ENCODE measurements at places on chromosomes 3 and 15.

DNA sequence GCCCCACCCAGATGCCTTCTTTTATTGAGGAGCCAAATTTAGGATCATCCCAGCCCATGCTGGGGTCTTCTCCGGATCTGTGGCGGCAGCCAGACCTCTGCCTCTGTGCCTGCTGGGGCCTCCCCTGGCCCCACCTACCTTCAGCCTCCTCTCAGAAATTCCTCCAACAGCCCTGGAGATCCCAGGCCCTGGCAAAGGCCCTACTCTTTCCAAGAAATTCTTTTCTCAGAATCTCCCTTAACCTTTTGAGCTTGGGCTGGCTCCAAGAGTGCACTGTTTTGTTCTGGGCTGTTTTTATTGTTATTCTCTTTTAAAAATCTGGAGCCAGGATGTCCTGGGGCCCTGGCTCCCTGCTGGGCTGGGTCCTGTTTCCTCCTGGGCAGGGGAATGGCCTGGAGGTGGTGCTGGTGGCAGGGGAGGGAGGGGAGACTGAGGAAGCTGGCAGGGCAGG is 57.8 kb downstream of the GRIP2 start:
- DNase-seq = no peak

DNA sequence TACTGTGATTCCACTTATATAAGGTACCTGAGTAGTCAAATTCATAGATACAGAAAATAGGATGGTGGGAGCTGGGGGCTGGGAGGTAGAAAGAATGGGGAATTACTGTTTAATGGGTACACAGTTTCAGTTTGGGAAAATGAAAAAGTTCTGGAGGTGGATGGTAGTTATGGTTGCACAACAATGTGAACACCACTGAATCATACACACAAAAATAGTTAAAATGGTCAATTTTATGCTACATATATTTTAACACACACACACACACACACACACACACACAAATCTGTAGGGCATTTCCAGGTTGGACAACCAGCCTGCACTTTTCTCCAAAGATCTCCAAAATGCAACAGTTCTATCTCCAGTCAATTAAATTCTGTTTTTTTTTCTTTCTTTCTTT is 1.4 kb downstream of the CCDC32 start:
- DNase-seq = no peak

- DNase-seq = peak; percentile 14
Observed at GRCh38 chr3:35648347-35648746, 9.0 kb downstream of the ARPP21 start.

- DNase-seq = no peak
Observed at GRCh38 chr3:52842424-52842823, 7.6 kb upstream of the MUSTN1 start.

DNA sequence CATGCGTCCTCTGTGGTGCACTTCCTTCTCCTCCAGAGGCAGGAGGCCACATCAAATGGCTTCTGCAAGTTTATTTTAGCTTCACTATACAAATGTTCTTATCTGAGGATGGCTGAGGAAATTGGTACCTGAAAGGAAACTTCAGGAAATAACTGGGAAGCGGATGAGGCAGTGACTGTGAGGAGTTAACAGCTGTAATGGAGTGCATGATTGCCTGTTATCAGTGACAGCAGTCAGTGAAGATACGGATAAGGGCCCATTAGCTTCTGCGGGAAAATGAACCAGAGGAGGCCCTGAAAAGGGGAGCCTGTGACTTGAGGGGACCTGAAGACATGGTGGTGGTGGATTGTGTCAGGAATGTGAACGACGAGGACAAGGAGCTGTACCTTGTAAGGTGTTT is 51.8 kb downstream of the SPATA16 start:
- no peak for DNase-seq

- peak; percentile 37 for DNase-seq
Observed at GRCh38 chr3:172915911-172916514, 165.5 kb downstream of the ECT2 start.

GRCh38 chr3:9247361-9247940 is 2.0 kb downstream of the SRGAP3 start:
- DNase-seq = no peak

DNA sequence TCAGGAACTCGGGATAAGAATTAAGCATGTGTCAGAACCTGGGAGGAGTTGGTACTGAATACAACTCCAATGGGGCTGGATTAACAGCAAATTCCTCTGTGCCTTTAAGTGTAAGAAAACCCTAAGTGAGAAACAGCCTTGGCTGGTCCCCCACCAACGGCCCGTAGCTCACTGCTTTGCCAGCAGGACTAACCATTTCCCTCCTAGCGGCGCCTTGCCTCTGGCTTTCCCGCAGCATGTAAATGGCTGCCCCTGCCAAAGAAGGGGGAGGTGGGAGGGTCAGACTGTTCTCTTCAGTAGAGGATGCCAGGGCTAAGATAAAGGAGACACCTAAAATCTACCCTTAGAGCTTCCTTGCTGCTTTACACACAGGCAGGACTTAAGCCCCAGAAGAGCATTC is 51.0 kb upstream of the SH3GL3 start:
- DNase-seq = no peak

- DNase-seq = no peak
Observed at GRCh38 chr15:42332331-42332730, 27.0 kb upstream of the CAPN3 start.

- DNase-seq = no peak
Observed at GRCh38 chr3:107740992-107741896, 218.5 kb downstream of the BBX start.

DNA sequence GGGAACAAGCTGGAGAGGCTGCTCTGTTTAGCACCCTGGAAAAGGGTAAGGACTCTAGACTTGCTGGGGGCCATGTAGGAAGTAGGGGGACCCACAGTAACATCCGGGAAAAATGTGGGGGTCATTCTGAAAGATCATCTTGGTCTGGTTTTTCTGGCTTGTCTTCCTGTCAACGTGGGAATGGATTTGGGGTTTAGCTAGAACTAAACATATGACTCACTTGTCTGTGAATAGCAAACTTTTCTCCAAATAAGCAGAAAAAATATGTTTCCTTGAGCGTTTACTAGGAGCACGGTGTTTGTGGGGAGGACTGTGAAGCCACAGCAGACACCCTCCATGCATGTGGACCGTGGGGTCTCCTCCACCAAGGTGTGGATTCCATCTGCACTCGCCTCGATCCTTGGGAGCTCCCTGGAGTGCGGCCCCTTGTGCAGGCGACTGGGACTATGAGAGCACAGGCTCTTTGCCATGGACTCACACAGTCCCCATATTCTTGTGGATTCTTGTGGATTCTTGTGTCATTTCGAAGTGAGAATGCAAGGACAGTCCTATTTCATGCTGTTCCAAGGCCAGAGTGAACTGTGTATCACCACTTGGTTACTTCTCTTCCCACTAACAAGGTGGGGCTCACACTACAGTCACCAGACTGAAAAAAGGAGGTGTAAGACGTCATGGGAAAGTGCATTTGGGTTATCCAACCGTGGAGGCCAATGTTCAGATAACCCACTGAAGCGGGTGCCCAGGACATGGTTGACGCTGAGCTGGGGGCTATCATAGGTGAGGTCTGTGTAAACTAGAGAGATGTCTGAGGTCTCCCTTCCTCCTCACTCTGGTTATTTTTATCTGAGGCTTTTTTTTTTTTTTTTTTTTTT is 25.5 kb downstream of the PGPEP1L start:
- DNase-seq = no peak

DNA sequence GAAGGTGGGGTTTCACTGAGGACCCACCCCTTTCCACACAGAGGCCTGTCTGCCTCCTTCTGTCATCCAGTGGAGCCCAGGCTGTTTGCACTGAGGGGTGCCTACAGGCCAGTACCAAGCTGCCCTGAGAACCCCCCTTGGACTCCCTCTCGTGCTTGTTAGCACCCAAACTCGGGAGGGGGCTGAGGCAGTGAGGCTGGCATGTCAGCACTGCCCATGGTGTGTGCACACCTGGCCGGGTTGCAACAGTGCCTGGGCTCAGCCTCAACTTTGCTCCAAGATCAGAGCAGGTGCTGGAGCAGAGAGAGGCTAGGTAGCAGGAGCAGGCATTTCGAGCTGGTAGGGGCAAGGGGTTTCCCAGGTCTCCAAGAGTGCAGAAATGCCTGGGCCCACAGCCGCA is 90.0 kb downstream of the PIK3R4 start:
- DNase-seq = no peak

DNA sequence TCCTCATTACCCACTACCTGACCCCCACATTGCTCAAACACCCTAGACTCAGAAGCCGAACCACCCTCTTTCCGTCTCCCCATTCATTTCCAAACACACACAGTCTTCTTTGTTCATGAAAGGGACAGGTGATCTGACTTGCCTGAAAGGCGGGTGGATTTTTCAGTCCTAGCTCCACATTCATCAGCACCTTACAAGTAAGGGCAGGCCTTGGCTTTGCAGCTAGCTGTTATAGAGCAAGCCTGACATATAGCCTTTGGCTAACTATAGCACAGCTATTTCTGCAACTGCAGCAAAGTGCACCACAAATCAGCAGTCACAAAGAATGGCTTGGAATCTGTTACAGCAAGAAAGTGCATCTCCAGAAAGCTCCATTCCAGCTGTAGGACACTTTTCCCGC is 139.8 kb downstream of the XXYLT1 start:
- DNase-seq = no peak

DNA sequence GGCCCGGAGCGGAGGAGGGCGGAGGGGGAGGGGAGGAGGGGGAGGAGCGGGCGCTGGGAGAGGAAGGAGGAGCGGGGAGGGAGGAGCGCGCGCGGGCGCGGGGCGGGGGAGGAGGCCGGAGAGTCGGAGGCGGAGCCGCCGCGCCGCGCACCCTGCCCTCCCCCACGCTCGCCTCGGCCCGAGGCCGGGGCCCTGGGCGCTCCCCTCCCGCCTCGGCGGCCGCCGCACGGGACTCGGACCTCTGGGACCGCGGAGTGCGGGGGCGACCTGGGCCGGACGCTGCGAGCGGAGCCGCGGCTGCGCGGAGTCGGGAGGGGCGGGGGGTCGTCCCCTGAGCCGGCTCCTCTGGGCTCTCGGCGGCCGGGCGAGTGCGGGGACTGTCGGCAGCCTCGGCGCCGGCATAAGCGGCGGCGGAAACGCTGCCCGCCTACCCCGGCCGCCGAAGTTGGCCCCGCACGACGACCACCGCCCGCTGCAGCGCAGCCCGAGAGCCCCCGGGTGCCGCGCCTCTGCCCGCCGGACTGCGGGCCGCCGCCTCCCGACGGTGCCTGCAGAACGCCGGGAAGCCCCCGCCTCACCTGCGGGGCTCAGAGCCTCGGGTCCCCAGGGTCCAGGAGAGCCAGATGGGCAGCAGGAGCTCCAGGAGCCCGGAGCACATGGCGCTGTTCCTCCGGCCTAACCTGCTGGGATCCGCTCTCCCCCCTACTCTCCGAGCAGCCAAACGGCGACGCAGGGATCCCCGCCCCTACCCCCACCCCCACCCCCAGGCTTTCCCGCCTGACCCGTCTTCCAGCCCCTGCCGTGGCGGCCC is 406 bp upstream of the GABRB3 start:
- DNase-seq = peak; percentile 69

DNA sequence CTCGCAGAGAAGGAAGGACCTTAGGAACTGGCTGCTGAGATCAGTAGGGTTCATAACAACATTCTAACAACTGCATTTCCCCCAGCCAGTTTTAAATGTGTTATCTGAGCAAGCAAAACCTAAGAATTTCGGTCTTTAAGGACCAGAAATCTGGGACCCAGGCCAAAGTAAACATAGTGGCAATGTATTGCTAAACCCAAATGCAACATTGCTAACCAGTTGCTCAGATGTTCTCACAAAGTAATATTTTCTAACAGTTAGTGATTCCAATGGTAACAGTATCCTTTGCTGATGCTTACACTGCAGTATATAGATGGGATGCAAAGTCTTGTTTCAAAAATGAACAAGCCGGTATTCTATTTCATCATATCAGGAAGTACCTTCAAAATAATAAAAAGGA is 254.3 kb downstream of the RYR3 start:
- DNase-seq = peak; percentile 48

- no peak for DNase-seq
Observed at GRCh38 chr3:151765685-151766084, 32.0 kb downstream of the AADACL2 start.

DNA sequence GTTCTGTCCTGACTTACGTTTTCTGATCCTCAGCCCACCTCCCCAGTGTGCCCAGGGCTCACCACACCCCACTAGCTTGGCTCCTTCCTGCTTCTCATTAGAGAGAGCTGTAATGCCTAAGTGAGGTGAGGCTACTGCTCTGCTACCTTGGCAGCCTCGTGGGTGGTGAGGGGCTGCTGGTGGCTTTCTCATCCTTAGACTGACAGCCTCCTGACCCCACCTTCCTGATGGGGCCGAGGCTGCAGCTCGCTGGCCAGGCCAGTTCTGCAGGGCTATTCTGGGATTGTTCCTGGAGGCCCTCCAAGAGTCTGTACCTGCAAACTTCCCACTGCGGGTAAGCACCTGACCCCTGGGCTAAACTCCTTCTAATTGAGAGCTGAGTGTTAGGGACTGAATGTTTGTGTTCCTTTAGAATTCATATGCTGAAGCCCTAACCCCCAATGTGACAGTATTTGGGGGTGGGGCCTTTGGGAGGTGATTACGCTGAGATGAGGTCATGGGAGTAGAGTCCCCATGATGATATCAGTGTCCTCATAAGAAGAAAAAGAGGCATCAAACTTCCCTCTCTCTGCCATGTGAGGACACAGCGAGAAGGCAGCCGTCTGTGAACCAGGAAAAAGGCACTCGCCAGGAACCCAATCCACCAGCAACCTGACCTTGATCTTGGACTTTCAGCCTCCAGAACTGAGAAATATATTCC is 38.1 kb upstream of the IQSEC1 start:
- DNase-seq = no peak

DNA sequence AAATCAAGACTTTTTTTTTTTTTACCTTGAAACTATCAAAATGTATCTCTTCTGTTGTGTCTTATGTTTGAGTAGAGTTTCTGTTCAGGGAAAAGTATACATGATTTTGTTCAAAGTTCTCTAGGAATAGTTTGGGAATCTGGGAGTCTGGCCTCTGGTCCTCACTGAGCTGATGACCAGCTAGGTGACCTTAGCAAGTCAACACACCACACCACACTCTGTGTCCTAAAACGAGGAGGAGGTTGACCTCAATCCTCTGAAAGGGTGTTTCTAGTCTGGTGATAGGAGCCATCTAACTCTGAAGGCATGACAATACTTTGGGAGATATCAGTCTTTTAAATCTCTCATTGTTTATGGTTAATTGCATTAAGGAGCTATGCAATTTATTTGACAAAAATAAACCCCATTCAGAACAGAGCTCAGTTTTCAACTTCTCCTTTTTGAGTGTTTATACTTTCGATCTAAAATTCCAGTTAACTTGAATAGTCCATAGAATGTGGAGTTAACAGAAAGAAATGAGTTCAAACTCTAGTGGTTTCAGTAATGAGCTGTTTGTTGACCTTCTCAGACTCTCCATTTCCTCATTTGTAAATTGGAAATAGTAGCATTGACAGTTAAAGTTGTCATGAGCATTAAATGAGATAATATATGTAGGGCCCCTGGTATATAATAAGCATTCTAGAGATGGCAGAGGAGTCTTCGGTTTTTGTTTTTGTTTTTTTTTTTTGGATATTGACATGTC is 112.2 kb upstream of the LRRN1 start:
- no peak for DNase-seq

- DNase-seq = no peak
Observed at GRCh38 chr15:60406513-60407414, 9.0 kb upstream of the ANXA2 start.
